ENCODE measurements at places on chromosomes 6 and 20.

DNA sequence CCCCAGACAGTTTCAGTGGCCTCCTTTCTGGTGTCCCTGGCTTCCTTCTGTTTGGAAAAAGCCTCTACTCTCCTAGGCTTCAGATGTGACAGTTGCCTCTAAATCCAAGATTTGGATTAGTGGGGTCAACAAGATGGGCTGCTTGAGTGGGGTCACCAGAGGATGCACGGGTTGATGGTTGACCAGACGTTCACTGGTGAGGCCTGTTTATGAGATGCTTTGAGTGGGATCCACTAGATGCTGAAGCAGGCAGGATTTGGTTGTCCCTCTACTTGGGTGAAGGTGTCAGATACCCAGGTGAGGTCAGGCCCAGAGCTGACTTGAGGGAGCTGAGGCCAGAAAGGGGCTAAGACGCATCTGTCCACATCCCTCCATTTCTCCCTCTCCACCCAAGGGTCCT, 8.1 kb upstream of the DLGAP4 start:
- no peak for DNase-seq

DNA sequence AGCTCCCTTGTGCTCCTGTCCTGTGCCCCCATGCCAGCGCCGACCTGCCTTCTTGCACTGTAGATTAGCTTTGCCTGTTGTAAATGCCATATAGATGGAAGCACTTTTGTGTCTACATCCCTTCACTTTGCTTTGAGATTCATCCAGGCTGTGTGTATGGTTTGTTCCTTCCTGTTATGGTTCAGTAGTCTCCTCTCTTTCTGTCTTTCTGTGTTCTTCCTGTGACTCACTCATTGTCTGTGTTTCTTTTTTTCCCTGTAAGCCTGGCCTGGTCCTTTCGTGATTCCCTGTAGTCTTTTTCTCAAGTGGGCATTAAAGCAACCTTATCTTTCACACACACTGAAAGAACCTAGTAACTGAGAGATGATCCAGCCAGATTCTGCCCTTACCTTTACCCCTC, 66.6 kb downstream of the JARID2 start:
- peak; percentile 64 for DNase-seq

- DNase-seq, result no peak
Observed at GRCh38 chr6:109007521-109007920, 87.1 kb downstream of the SESN1 start.

DNA sequence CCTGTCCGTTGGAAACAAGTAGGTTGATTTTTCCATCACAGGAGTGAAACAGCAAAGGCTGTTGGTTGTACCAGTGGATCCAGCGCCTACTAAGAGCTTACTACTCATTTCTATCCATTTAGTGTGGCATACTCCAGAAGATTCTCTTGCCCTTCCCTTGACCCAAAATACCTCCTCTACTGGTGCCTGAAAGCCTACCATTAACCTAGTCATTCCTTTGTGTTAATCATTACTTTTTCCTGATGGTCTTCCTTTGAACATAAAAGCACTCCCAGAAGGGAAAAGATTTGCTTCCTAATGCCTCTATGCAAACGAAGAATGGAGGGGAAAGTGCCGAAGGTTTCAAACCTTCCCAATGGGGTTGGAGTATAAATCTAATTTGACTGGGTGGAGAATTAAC, 123.3 kb downstream of the QRSL1 start:
- no peak for DNase-seq

GRCh38 chr6:112400282-112400681, 53.2 kb downstream of the RFPL4B start:
- DNase-seq, result no peak

DNA sequence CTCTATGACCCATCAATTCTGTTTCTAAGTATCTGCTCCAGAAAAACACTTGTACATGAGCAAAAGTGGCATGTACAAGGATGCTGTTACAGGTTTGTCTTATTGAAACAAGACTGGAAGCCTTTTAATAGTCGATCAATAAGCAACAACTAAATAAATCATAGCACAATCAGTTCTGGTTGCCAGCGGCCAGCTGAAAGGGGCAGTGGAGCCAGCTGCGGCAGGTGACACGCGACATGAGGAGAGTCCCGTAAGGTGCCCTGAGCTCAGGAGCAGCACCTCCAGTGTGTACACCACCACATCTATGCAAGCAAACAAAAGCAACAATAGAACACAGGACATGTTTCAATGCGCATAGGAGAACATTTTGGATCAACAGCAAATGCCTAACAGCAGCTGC, 20.7 kb upstream of the NNAT start:
- no peak for DNase-seq

DNA sequence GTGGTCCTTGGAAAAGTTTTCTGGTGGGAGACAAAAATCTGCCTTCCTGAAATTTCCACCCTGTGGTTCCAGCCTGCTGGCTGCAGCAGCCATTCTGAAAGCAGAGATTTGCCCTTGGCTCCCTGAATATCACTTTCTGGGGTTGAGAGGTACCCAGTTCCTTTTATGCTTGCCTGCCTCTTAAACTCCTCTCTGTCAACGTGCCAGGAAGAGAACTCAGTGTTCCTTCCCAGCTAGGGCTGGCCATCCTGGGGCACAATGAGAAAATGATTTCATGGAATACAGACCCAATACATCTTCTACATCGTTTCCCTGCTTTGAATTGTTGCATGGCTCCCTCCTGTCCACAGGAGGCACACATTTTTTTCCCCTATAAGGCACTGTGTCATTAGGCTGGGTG, 1.6 kb upstream of the DSN1 start:
- DNase-seq, result peak; percentile 17

- DNase-seq, result peak; percentile 42
Observed at GRCh38 chr20:49593466-49594142, 25.7 kb upstream of the PTGIS start.

- DNase-seq, result no peak
Observed at GRCh38 chr6:47716207-47716606, 17.8 kb downstream of the ADGRF4 start.

DNA sequence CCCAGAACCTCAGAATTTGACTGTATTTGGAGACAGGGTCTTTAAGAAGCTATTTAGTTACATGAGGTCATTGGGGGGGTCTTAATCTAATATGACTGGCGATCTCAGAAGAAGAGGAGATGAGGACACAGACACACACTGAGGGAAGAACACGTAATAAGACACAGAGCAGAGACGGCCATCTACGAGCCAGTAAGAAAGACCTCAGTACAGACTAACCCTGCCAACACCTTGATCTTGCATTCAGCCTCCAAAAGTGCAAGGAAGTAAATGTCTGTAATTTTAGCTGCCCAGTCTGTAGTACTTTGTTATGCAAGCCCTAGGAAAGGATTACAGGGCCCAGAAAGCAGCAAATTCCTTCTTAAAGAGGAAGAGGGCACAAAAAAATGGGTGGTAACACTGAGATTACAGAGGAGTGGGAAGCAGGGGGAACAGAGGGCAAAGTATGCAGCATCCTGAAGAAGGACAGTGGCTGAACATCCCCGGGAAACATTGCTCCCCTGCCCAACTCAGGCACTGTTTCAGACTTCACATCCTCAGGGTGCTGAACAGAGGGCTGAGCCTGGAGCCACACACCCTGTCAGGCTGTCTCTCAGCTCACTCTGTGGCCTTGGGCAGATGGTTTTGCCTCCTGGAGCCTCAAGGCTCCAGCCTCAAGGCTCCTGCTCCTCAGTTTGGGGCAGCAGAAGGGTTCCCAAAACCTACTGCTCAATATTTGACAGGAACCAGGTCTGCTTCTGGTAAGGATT, 27.9 kb upstream of the SIRPG start:
- DNase-seq, result no peak

- DNase-seq, result peak; percentile 55
Observed at GRCh38 chr6:109767961-109768360, 76.9 kb downstream of the FIG4 start.

DNA sequence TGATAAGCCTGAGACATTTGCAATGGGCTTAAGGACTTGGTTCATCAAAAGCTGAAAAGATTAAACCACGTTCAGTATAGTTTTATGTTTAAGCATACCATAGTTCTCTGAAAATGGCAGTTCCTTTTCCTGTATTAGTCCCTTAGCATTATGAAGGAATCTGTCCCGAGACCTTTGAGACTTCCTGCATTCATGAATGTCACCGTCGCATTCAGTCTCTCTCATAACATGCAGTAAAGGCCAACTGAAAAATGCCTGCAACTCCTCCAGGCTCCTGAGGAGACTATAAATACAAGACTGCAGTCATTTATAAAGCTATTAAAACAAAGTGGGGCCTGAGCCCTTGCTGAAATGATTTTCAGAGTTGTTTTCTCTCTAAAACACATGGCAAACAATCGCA, 129.1 kb downstream of the SYCP2 start:
- no peak for DNase-seq

- DNase-seq, result no peak
Observed at GRCh38 chr6:30998785-30999184, 11.5 kb upstream of the MUC22 start.

DNA sequence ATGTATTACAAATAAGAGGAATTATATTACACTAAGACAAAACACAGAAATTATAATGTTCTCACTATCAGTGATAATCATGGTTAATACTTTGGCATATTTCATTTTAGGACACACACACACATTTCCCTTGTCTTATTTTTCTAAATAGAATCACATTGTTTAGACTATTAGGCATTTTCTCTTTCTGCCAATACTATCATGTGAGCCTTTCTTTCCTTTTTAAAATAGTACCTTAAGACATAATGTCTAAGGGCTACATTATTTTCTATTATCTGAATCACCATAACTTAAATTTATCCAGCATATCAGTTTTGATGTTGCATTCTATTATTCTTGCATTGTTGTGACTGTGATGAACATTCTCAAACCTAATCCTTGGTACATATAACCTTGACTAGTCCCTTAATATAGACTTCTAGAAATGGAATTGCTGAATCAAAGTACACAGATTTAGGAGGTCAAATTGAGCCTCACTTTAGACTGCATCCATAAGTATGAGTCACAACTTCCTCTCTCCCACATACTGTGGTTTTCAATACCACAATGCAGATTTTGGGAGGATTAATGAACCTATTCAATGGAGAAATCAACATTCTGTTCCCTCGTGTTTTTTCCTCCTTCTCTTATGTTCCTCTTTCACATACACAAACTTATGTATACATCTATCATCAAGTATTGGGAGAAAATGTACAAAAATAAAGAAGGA, 212.6 kb downstream of the MOXD1 start:
- peak; percentile 81 for DNase-seq

DNA sequence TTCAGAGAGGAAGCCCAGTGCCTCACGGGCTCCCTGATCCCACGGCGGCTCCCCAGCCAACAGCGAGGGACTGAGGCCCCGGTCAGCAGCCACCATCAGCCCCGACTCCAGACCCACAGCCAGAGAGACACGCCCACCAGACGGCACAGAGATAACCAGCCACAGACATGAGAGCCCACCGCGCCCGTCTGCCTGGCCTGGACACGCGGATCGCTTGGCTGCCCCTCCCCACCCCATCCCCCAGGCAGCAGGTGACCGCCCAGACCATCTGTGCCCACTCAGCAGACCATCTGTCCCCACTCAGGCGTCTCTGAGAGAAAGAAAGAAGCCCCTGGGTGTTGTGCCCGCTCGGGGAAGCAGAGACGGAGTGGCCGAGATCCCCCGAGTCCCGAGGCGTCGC, 55.5 kb upstream of the CHRNA4 start:
- DNase-seq, result no peak

DNA sequence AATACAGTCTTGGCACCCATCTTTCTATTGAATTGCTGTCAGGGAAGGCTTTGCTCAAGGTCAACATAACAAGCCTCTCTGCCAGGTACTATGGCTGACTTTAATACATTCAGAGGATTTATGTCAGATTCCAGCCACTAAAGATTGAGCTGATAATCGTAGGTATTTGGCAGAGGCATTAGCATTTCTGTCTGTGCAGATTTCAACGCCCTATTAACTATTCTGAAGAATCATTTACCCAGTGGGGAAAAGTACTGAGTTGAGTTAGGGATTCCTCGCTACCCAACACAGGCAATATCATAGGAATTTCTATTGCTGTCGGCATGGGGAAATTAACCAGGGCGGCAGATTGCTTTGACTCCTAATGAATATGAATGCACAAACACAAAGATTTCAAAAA, 233.7 kb upstream of the SPTLC3 start:
- no peak for DNase-seq

GRCh38 chr6:142887517-142887916, 57.5 kb downstream of the HIVEP2 start:
- no peak for DNase-seq

DNA sequence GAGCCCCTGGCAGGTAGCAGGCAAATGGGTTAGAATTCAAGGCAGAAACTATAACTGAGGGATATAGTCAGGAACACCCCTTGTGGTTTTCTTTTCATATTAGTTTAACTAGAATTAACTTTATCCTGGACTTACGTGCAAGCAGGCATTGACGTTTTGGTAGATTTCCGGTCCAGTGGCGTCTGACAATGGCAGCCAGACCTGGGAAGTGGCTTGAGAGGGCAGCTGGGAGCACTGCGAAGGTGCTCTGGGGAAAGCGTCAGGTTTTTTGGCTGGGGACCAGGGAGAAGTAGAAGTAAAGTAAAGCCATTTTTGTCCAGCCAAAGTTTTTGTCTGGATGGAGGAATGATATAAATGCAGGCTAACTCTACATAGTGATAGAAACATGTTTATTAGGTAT, 8.4 kb upstream of the ACSS1 start:
- no peak for DNase-seq

- DNase-seq, result no peak
Observed at GRCh38 chr20:62355878-62356588, 11.1 kb downstream of the LAMA5 start.

- DNase-seq, result no peak
Observed at GRCh38 chr6:89282749-89283148, 32.4 kb downstream of the GABRR2 start.

- no peak for DNase-seq
Observed at GRCh38 chr20:9829835-9830234, 9.0 kb downstream of the PAK5 start.

GRCh38 chr6:7145885-7146828, 38.4 kb downstream of the RREB1 start:
- peak; percentile 60 for DNase-seq

DNA sequence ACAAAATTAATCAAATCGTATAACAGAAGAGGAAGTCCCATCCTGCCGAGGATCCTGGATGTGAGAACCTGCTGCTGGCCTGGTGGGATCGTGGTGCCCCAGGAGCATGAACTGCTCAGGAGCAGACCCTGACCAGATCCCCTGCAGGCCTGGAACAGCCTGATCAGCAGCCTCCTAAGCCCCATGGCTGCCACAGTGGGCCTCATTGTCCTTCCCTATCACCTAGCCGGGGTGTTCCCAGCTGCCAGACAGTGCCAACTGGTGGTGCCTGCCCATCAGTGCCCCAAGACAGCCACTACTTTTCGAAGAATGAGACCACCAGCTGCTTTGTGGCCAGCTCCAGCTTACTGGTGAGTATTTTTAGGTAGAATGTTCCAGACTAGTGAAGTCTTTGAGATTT, 19.6 kb upstream of the MAS1L start:
- DNase-seq, result no peak

- DNase-seq, result no peak
Observed at GRCh38 chr20:31670371-31671228, 32.9 kb downstream of the COX4I2 start.

- DNase-seq, result no peak
Observed at GRCh38 chr6:35427435-35427834, 24.7 kb upstream of the FANCE start.

DNA sequence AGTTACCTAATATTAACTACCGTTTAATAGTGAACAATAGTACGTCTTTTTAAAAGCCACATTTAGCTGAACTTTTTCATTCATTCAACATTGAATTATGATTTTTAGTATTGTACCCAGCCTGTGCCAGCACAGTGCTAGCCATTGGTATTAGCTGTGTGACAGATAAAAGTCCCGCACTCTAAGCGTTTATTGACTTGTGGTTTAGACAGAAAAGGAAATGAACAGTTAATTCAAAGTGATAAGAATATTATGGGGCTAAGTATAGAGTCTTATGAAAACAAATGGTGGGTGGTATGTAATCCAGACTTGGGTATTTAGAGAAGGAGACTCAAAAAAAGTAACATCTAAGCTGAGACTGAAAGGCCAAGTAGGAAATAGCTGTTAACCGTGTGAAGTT, 202.3 kb downstream of the RPS12 start:
- DNase-seq, result no peak
